ENCODE measurements at places on chromosomes 2 and 18.
A peak's percentile ranks its signal among the peaks of the same experiment; 100 is the strongest.

DNA sequence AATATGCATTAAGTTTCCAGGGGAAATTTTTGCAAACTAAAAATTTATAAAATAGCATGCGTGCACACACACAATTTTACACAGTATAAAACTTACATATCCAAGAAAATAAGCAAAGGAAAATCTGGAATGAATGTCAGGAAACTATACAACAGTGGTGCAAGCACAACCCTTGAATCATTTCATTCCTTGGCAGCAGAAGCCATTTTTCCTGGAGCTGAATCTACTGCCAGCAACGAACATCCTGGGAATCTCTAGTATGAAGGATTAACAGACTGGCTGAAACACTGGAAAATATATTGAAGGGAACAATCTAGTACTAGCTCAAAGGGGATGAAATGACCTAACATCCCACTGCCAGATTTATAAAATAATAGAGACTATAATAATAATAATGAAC lies 235.3 kb downstream of the DYM start:
- DNase-seq, result no peak

GRCh38 chr2:191389288-191389687 lies 144.1 kb downstream of the MYO1B start:
- DNase-seq, result no peak

- DNase-seq, result no peak
These were observed 78.0 kb downstream of the ESCO1 start for GRCh38 chr18:21522530-21522929.

- no peak for DNase-seq
These were observed 138.9 kb upstream of the TMEFF2 start for GRCh38 chr2:192333642-192334041.

DNA sequence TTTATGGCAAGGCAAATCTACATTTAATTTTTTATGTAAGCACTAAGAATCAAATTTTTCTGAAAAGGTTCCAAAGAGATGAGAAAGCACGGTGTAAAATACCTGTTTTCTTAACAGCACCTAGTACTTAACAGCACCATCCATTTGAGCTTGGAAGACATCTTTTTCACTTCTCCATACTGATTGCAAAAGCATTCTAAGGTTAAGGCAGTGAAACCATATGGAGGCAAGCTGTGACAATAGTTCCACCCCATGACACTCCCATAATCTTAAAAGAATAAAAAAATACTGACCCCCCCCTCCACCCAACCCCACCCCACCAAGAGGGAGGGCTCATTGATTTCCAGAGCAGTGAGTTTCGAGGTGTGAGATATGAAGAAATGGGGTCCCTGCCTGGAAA lies 60.6 kb downstream of the ZCCHC2 start:
- no peak for DNase-seq

GRCh38 chr2:236168110-236169080 lies at the start of gene GBX2:
TSS of gene GBX2 (minus strand) at chr2:236168386. CDS start at chr2:236167971, 415 bp downstream.
- peak; percentile 25 for DNase-seq

- DNase-seq, result no peak
These were observed 124.3 kb downstream of the TMEM18 start for GRCh38 chr2:552906-553305.

DNA sequence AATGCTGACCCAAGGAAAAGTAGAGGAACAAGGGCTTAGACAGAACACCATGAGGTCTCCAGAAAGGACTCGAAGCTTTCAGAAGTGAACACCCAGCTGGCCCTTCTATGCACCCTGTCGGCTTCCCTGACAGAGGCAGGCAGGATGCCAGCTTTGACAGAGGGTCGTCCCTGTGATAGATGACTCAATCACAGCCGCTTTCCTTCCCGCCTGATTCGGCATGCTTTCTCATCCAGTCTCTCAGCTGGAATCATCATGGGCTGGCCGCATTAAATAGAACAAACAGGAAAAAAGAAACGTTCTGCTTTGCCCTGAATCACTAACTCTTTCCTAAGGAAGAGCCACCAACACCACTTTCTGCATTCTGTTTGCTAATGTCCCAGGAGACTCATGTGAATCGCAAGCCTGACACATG lies 140.3 kb upstream of the RAB12 start:
- DNase-seq, result no peak

DNA sequence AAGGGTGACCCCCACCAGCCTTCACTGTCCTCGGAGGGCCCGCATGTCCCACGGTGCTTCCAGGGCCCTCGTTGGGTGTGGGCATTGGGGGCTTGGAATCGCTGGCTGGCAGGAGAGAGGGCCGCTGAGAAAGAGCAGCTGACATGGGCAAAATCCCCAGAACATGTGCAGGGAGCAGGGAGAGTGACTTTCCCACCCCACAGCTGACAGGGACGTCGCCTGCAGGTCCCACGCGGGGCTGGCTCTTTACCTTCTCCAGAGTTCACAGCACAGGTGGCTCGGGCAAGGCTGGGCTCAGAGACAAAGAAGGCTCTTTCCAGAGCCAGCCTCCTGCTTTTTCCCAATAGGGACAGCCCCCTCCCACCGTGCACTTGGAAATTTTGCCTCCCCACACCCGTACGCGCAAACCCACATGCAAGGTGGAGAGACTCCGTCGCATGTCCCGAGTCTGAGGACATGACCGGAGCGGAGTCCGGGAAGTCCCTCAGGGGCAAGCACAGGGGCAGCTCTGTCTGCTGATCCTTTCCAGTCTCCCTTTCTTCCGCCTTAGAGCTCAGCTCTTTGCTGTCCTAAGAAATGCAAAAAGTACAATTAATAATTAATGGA lies 370.2 kb upstream of the MYT1L start:
- DNase-seq, result no peak

GRCh38 chr2:186347472-186347871 lies 138.6 kb upstream of the ZC3H15 start:
- DNase-seq, result no peak

- no peak for DNase-seq
These were observed 35.0 kb downstream of the RPL37A start for GRCh38 chr2:216533609-216534008.

DNA sequence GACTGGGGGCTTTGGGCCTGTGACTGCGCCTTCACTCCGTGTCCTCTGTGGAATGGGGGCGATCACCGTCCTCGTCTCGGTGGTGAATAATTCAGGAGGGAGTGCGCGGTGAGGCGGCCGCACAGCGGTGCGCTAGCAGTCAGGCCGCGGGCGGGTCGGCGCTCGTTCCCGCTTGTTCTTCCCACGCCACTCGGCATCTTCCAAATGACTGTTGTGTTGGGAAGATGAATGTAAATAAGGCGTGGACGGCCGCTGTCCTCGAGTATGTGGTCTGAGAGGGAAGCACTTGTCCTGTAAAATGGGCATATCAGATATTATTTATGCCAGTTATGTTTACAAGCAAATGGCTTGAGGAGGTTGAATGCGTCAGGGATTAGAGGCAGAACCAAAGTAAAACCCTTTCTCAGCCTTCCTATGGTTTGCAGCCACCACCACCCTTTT lies 608 bp upstream of the VPS4B start:
- no peak for DNase-seq

GRCh38 chr2:71129114-71129901 lies 721 bp downstream of the MCEE start:
- DNase-seq, result no peak

DNA sequence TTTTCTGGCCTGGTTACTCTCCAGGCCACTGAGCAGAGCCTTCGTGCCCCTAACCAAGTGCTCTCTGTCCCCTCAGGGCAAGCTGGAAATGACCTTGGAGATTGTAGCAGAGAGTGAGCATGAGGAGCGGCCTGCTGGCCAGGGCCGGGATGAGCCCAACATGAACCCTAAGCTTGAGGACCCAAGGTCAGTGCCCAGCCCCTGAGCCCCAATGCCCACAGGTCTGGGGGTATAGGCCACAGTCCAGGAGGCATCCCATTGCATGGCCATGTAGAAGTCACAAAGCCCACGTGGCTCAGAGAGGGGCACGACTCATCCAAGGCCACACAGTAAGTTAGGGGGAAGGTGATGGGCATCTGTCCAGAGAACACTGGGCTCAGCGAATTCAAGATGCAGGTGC lies 227.6 kb downstream of the DYSF start:
- no peak for DNase-seq

DNA sequence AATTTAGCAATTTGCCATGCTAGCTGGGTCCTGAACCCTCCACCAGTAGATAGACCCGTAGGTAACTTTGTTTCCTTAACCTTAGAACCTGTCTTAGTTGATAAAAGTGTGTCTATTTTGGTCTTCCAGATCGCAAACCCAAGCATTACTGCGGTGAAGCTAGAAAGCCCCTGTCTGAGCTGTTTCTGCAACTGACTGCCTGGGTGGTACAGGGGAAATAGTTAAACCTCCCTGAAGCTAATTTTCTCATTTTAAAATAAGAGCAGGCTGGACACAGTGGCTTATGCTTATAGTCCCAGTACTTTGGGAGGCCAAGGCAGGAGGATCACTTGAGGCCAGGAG lies 101.7 kb upstream of the MSH2 start:
- DNase-seq, result no peak

GRCh38 chr2:196453613-196454047 lies 185.9 kb upstream of the CCDC150 start:
- peak; percentile 16 for DNase-seq

- DNase-seq, result no peak
These were observed 51.0 kb downstream of the NPAS2 start for GRCh38 chr2:100870652-100871531.

GRCh38 chr2:240622060-240622411 lies 3.2 kb upstream of the GPR35 start:
- no peak for DNase-seq

- no peak for DNase-seq
These were observed 45.8 kb downstream of the MAP4K4 start for GRCh38 chr2:101743288-101743687.

- DNase-seq, result no peak
These were observed 1.8 kb upstream of the ACVR1 start for GRCh38 chr2:157877761-157878400.

GRCh38 chr2:43165378-43166069 lies 60.9 kb downstream of the ZFP36L2 start:
- DNase-seq, result no peak

GRCh38 chr18:67608615-67609273 lies 92.2 kb upstream of the DSEL start:
- DNase-seq, result no peak

Measured in kidney epithelial cell (primary cell).